Suprapubic skin (tissue), 4 donors: ENCODE measurements at places on chromosomes 1 and 21. TPM values are rescaled to one million over a fixed set of nuclear protein-coding genes. Genes with fewer than 3 reads are reported as not detected.

GRCh38 chr1:26287033-26287711 is 7.3 kb downstream of the SH3BGRL3 start:
- DNase-seq: peak; percentile 73

GRCh38 chr1:12010746-12011570 is 8.3 kb upstream of the MIIP start:
- no peak for DNase-seq

GRCh38 chr1:181181792-181182585 is 93.5 kb downstream of the IER5 start:
- no peak for DNase-seq

OLFM3 gene
- total RNA-seq: not detected

S100A7A gene
- 0.10 TPM for total RNA-seq
